ENCODE measurements at places on chromosomes 16 and 17.

- no peak for DNase-seq
These were observed 33.3 kb upstream of the MGAT5B start for GRCh38 chr17:76834870-76835269.

DNA sequence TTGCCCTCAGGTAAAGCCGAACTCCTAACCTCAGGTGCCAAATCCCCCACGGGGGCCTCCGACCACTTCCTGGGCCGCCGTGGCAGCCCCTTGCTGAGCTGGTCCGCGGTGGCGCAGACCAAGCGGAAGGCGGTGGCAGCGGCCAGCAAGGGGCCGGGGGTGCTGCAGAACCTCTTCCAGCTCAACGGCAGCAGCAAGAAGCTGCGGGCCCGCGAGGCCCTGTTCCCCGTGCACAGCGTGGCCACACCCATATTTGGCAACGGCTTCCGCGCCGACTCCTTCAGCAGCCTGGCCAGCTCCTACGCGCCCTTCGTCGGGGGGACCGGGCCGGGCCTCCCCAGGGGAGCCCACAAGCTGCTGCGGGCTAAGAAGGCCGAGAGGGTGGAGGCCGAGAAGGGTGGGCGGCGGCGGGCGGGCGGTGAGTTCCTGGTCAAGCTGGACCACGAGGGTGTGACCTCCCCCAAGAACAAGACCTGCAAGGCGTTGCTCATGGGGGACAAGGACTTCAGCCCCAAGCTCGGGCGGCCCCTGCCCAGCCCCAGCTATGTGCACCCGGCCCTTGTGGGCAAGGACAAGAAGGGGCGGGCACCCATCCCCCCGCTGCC lies 51.6 kb downstream of the ACTG1 start:
- no peak for DNase-seq

DNA sequence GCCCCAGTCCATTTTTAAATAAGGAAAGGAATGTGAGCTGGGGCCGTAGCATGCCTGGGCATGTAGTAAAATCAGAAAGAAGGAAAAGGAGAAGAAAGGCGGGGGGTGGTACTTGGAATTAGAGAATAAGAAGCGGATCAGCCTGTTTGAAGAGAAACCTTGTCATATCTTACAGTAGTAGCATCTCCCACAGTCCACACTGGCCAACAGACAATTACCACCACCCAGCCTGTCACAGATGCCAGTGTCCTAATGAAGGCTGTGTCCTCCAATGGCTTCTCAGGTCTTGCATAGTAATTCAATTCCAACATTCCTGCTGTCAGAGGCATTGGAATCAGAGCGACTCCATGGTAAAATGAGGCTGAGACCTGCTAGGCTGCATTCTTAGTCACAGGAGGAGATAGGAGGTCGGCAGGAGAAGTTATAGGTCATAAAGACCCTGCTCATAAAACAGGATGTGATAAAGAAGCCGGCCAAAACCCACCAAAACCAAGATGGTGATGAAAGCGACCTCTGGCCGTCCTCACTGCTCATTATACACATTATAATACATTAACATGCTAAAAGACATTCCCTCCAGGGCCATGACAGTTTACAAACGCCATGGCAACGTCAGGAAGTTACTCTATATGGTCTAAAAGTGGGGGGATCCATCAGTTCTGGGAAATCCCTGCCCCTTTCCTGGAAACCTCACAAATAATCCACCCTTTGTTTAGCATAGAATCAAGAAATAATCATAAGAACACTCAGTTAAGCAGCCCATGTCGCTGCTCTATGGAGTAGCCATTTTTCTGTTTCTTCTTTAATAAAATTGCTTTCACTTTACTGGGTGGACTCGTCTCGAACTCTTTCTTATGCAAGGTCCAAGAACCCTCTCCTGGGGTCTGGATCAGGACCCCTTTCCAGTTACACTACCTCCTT lies 9.6 kb upstream of the AKAP10 start:
- no peak for DNase-seq

DNA sequence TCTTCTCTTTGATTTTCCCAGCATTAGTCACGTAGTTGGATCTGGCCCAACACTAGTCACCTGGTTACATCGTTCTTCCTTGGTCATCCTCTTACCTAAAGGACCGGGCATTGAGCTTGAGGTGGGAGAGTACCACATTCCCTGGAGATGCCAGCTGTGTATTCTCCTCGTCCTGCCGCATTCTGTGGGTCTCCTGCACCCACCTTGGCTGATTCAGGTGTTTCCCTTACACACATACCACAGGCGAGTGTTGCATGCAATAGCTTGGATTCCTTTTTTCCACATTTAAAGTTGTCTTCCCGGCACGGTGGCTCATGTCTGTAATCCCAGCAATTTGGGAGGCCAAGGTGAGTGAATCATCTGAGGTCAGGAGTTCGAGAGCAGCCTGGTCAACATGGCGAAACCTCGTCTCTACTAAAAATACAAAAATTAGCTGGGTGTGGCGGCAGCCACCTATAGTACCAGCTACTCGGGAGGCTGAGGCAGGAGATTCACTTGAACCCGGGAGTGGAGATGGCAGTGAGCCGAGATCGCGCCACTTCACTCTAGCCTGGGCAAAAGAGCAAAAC lies 21.6 kb upstream of the CLEC18C start:
- no peak for DNase-seq

- no peak for DNase-seq
These were observed 37.5 kb downstream of the ERCC4 start for GRCh38 chr16:13957197-13958078.

GRCh38 chr17:75889454-75889853 lies 7.3 kb downstream of the TRIM65 start:
- no peak for DNase-seq

GRCh38 chr17:63631062-63631461 lies 8.8 kb downstream of the MAP3K3 start:
- no peak for DNase-seq

DNA sequence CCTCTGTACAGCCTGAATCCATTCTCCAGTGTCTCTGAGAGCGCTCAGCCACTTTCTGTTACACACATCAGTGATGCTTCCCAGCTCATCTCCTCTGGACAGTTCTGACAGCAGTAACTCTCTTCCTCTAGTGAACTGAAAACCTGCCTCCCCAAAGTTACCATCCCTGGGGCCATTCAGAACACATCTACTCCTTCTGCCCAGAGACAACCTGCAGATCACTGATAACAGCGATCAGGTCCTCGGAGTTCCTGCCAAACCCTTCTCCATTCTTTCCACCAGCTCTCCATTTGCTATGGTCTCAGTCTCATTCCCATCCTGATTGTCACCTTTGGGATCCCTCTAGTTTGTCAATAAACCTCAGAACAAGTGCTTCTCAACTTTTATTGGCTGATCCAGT lies 7.3 kb downstream of the ZZEF1 start:
- no peak for DNase-seq

- no peak for DNase-seq
These were observed 109.1 kb upstream of the CRHR1 start for GRCh38 chr17:45675012-45675411.

GRCh38 chr17:50225701-50226240 lies 24.3 kb upstream of the COL1A1 start:
- DNase-seq: no peak

DNA sequence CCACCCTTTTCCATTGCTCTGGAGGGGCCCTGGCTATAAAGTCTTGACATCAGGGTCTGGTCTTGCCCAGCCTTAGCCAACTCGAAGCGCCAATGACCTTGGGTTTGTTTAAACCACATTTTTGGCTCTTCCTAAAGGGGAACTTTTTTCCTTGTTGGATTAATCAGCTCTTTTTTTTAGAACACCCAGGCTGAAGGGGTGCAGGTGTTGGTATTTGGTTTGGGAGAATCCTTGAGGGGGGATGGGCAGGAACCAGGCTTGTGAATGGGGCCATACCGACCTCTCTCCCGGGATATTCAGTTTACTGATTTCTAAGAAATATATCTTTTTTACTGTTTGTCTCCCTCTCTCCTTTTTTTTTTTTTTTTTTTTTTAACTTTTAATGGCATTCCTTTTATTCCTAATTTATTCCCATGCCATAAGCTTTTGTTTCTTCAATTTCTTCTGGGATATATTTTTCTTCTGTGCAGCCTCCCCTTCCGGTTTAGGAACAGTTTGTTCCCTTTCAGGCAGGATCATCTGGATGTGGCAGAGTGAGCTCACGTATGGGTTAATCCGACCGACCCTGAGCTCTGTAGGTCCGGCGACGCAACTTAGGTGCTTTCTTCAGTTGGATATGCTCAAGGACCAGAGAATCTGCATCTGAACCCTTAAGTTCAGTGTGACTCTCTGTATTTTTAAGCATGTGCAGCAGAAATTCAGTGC lies 129.5 kb downstream of the ABCC6 start:
- DNase-seq: no peak

GRCh38 chr16:54405478-54405877 lies 118.9 kb upstream of the IRX3 start:
- no peak for DNase-seq

- peak; percentile 85 for DNase-seq
These were observed at the start of gene PSMD12 for GRCh38 chr17:67366193-67367157. TSS of gene PSMD12 (minus strand) at chr17:67366577. CDS start at chr17:67366519, 58 bp downstream.

DNA sequence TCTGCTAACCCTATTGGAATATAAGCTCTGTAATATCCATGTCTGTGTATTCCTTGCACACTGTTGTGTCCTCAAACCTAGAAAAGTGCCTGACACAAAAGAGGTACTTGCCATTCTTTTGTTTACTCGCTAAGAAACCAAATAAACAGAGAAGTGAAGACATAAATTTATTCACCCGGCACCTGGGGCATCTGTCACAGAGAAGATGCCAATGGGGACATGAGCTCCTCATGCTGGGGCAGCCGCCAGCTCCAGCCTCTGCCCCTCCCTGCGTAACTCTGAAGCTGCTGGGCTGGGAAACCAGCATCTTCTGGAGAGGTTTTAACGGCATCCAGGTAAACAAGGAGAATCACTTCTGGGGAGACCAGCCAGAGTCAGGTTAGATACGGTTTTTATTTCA lies 15.1 kb upstream of the CDRT4 start:
- DNase-seq: no peak

DNA sequence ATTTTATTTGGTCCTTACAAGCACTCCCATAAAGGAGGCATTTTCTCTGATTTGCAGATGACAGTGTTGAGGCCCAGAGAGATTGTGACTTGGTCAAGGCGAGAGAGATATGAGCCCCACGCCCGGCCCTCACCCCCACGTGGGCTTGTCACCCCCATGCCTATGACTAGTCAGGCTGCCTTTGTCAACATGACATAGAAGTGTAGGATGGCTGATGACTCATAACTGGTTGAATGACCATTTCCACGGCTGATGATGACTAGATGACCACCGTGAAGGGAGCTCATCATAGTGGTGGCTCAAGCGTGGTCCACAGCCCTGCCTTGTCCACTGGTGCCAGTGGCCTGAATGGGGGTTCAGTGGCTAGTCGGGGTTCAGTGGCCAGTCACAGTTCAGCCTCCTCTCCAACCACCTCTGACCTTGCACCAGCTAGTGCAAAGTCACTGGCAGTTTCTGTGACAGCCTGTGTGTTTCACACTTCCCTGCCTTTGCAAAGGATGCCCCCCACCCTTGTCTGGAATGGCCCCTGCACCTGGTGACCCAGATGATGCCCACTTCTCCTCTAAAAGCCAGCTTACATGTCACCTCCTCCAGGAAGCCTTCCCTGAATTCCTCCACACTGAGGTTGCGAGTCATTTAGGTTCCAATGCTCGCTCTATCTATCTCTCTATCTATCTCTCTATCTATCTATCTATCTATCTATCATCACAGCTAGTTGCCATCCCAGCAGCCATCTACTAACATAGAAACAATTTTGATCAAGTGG lies 3.8 kb upstream of the WSCD1 start:
- DNase-seq: no peak

GRCh38 chr17:65025297-65025696 lies 31.2 kb downstream of the GNA13 start:
- no peak for DNase-seq

GRCh38 chr16:14489460-14489859 lies 140.6 kb downstream of the PARN start:
- no peak for DNase-seq

GRCh38 chr16:19114359-19115147 lies 789 bp downstream of the ITPRIPL2 start:
- DNase-seq: no peak

DNA sequence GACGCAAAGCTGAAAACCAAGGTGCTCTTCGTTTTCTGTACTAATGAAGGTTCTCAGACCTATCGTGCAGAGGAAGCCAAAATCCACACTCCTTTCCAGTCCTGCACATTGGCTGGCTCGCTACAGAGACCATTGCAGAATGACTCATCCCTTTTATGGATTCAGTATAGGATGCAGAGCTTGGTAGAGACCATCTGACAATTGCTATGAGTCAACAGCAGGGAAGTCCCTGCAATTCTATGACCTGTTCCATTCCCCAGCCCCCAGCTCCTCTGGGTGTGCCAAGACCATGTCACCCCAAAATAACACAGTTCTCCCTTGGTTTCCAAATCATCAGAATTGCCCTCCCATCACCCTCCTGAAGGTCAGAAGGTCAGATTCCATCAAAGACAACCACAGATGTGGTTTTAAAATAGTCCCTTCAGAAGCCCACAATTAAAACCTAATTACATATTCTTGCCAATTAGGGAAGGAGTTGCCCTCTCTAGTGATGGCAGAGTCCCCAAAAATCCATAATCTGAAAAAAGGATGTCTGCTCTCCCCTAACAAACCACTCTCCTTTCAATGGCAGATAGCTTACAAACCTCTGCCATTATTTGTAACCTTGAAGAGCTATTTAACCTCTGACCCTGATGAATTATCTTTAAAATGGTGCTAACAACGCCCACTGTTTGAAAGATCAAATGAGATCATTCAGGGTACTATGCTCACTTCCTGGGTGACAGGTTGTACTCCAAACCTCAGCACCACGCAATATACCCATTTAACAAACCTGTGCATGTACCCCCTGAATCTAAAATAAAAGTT lies 108.2 kb upstream of the RBBP6 start:
- DNase-seq: no peak

GRCh38 chr17:80768389-80768788 lies 223.3 kb upstream of the CHMP6 start:
- no peak for DNase-seq

- DNase-seq: no peak
These were observed 269.7 kb upstream of the ASIC2 start for GRCh38 chr17:33562792-33563191.
